ENCODE measurements at places on chromosomes 4 and X.

- DNase-seq, result no peak
- H3K4me3 ChIP-seq, result no peak overlapping the region
- H3K4me1 ChIP-seq, result no peaks in the 10 kb centered on the region
Measured at GRCh38 chr4:160202802-160203201, 1099.9 kb downstream of the RAPGEF2 start.

- H3K4me1 ChIP-seq, result no peaks in the 10 kb centered on the region
- H3K4me3 ChIP-seq, result no peak overlapping the region
- DNase-seq, result no peak
- peaks cover 6% of the 10 kb centered on the region for H3K27me3 ChIP-seq
- no peaks in the 10 kb centered on the region for H3K36me3 ChIP-seq
- no peak overlapping the region for H3K27ac ChIP-seq
Measured at GRCh38 chrX:51737091-51737490, 6.2 kb upstream of the GSPT2 start.

DNA sequence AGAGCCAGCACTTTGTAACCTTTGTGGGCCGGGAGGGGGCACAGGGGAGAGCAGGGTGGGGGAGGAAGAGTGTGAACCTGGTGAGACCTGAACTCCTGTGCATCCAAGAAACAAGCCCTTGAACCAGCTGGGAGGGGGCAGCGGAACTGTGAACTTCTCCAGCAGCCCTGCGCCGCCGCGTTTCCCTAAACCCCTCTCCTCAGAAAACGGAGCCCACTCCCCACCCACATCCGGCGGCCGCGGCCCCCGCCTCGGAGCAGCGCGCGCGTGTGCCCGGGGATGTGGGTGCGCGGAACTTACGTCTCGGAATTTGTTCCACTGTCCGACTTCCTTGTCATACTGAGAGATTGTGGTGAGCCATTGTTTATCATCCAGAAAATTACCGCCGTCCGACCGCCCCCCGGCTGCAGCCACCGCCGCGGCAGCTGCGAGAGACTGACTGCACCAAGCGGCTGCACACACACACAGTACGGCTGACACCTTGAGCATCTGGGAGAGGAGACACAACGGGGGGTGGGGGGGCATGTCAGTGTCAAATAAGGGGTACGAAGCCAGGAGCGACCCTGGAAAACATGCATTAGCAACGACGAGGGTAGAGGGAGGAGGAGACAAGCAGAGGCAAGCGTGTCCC lies 494 bp downstream of the SPOCK3 start:
- no peak overlapping the region for H3K27ac ChIP-seq
- peaks cover 7% of the 10 kb centered on the region for H3K4me1 ChIP-seq
- no peaks in the 10 kb centered on the region for H3K36me3 ChIP-seq
- peak overlapping the region; percentile 48 for H3K4me3 ChIP-seq
- H3K27me3 ChIP-seq, result peaks cover 31% of the 10 kb centered on the region

DNA sequence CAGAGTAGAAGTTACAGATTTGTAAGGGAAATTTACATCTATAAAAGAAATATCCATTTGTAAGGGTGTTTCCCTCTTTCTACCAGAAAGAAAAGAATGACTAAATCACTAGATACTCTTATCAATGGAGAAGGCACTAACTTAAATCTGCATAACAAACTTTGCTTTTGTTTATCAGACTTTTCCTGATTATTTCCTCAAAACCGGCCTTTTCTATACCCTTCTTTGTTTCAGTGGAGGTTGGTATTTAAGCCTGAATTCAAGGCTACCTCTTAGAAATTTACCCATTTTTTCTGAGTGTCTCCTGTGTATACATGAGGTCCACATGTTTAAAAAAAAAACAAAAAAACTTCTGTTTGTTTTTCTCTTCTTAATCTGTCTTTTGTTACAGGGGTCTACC lies 80.4 kb upstream of the GRPR start:
- no peak overlapping the region for H3K4me3 ChIP-seq
- H3K27ac ChIP-seq, result no peak overlapping the region
- no peaks in the 10 kb centered on the region for H3K27me3 ChIP-seq
- H3K4me1 ChIP-seq, result peaks cover 4% of the 10 kb centered on the region

DNA sequence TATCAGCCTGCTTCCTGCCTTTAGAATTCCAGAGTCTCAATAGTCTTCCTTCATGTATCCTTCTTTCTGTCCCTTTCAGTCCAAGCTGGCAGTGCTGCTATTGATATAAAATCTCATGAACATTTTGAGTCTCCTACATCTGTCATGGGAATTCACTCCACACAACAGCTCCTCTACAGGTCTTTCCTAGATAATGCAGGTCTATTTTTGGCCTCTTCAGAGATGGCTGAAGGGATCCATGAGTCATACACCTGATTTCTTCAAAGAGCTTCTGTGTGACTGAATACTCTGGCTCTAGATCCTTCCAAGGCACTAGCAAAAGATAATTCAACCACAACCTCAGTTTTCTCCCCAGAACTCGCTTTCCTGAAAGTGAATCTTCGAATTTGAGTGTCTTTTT lies 115.4 kb downstream of the STPG2 start:
- DNase-seq, result no peak
- H3K27ac ChIP-seq, result no peak overlapping the region
- no peaks in the 10 kb centered on the region for H3K27me3 ChIP-seq
- H3K36me3 ChIP-seq, result no peaks in the 10 kb centered on the region
- no peaks in the 10 kb centered on the region for H3K4me1 ChIP-seq
- H3K4me3 ChIP-seq, result no peak overlapping the region

GRCh38 chr4:3611778-3612177 lies 79.6 kb upstream of the LRPAP1 start:
- H3K4me3 ChIP-seq, result no peak overlapping the region
- no peak for DNase-seq
- H3K36me3 ChIP-seq, result no peaks in the 10 kb centered on the region
- no peak overlapping the region for H3K27ac ChIP-seq

DNA sequence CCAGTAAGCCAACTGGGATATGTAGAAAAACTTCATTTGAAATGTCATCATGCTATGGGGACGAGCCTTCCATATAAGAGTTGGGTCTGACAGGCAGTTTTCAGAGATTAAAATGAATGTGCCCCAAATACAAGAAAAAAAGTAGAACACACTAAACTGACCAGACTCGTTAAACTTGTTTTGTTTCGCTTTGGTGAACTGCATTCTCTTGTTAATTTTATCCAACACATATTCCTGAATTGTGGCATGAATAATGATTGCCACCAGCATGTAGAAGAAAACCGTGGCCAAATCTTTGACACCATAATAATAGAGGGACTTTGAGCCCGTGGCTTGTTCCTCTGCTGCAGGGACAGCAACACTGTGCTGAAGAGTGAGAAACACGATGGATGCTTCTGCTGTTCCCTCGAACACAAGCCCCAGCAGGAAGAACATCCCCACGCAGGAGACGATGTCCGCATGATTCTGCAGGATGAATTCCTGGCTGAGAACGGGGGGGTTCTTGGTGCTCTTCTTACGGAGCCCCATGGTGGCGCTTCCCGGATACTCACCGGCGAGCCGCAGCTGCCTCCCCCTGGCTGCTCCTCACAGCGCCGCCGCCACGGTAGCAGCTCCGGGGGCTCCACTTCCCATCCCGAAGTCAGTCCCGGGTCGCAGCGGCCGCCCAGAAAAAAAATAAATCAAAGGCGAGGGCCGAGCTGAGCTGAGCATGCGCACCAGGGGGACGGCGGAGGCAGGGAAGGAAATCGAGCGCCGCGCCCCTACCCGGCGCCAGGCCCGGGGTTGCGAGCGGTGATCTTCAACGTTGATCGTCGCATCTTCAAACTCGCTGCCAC lies at the start of gene TRAM1L1:
TSS of gene TRAM1L1 (minus strand) at position 711 of the 836 bp plus-strand sequence. CDS start at position 528, 183 bp downstream.
- DNase-seq, result peak; percentile 8
- H3K27ac ChIP-seq, result no peak within 1 kb of the TSS
- H3K4me1 ChIP-seq, result peaks cover 1% of the 10 kb centered on the region
- H3K4me3 ChIP-seq, result no peak within 1 kb of the TSS
- peaks cover 11% of the 10 kb centered on the region for H3K27me3 ChIP-seq
- H3K36me3 ChIP-seq, result no peaks in the 10 kb centered on the region

DNA sequence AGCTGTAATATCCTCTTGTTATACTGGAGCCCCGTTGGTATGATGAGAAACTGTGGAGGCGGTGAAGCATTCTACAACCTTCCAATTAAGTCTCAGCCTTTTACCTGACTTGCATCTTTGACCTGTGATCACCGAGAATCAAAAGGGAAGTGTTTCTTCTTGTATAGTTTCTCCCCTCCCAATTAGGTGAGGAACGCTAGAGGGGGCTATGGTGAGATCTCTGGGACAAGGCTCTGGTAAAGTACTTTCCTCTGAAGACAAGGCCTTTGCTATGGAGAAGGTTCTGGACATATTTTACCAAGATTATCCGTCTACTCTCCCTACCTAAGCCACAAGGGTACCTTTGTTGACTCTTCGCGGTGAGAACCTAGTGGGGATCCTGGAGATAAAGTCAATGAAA lies 111.3 kb downstream of the CBLL2 start:
- H3K36me3 ChIP-seq, result no peaks in the 10 kb centered on the region
- no peaks in the 10 kb centered on the region for H3K27me3 ChIP-seq
- H3K27ac ChIP-seq, result no peak overlapping the region
- DNase-seq, result no peak

GRCh38 chrX:5807181-5807580 lies 421.5 kb downstream of the NLGN4X start:
- no peaks in the 10 kb centered on the region for H3K27me3 ChIP-seq
- no peaks in the 10 kb centered on the region for H3K4me1 ChIP-seq
- DNase-seq, result no peak
- H3K27ac ChIP-seq, result no peak overlapping the region
- H3K36me3 ChIP-seq, result no peaks in the 10 kb centered on the region
- no peak overlapping the region for H3K4me3 ChIP-seq

- no peak overlapping the region for H3K4me3 ChIP-seq
Measured at GRCh38 chr4:173450281-173450680, 51.4 kb upstream of the SCRG1 start.

GRCh38 chr4:2962614-2963174 lies 512 bp downstream of the NOP14 start:
- peaks cover 33% of the 10 kb centered on the region for H3K36me3 ChIP-seq
- H3K4me1 ChIP-seq, result peaks cover 44% of the 10 kb centered on the region
- H3K27me3 ChIP-seq, result no peaks in the 10 kb centered on the region
- H3K27ac ChIP-seq, result peak overlapping the region; percentile 84

DNA sequence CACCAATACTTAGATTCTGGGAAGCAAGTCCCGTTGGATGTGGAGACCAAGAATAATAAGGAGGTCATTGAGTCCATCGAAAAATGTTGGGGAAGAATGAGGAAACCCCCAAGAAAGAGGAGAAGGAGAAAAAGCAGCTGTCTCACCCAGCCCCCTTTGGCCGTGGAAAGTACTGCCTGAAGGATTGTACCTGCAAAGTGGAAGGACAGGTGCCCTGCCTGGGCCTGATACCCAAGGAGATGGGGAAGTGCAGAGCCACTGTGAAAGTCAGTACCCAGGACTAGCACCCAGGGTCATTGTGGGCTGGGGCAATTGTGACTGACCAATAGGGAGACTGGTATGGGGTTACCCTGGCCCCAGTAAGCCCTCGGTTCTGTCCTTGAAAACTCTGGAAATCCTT lies 13.8 kb upstream of the CFAP299 start:
- H3K36me3 ChIP-seq, result no peaks in the 10 kb centered on the region
- no peak for DNase-seq
- H3K4me3 ChIP-seq, result no peak overlapping the region
- no peaks in the 10 kb centered on the region for H3K27me3 ChIP-seq
- no peaks in the 10 kb centered on the region for H3K4me1 ChIP-seq

- no peak for DNase-seq
- peaks cover 12% of the 10 kb centered on the region for H3K27me3 ChIP-seq
- H3K27ac ChIP-seq, result no peak overlapping the region
- no peak overlapping the region for H3K4me3 ChIP-seq
Measured at GRCh38 chr4:14853176-14853943, 148.9 kb upstream of the CPEB2 start.

GRCh38 chr4:54498661-54499111 lies 159.1 kb upstream of the KIT start:
- H3K4me1 ChIP-seq, result no peaks in the 10 kb centered on the region
- no peak overlapping the region for H3K4me3 ChIP-seq
- H3K36me3 ChIP-seq, result no peaks in the 10 kb centered on the region
- H3K27me3 ChIP-seq, result peaks cover 7% of the 10 kb centered on the region

- no peak for DNase-seq
- H3K27ac ChIP-seq, result no peak overlapping the region
- H3K36me3 ChIP-seq, result no peaks in the 10 kb centered on the region
- H3K27me3 ChIP-seq, result peaks cover 6% of the 10 kb centered on the region
Measured at GRCh38 chr4:11155208-11155867, 273.4 kb downstream of the HS3ST1 start.

- H3K4me1 ChIP-seq, result no peaks in the 10 kb centered on the region
- H3K4me3 ChIP-seq, result no peak overlapping the region
- H3K27me3 ChIP-seq, result no peaks in the 10 kb centered on the region
- H3K36me3 ChIP-seq, result no peaks in the 10 kb centered on the region
- no peak for DNase-seq
Measured at GRCh38 chr4:90718931-90719330, 591.7 kb downstream of the CCSER1 start.

DNA sequence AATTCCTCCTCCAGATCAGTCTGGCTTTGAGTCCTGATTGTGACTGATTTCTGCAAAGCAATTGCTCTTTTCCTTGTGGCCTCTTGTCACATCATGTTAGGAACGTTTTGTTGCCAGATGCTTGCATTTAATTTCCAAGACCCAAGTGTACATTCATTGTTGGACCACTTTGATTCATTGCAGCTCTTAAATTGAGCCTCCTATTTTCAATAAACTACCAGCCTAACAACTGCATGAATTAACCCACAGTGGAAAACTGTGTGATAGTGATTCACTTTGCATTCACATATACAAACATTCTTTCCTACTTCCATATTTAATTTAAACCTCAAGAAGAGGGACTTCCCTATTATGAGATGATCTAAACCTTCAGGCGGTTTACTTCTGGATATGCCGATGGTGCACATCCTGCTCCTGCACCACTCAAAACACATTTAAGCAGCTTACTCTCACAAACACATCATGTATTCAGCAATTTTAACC lies 118.4 kb downstream of the AFF1 start:
- H3K4me1 ChIP-seq, result peaks cover 89% of the 10 kb centered on the region
- no peak for DNase-seq
- no peaks in the 10 kb centered on the region for H3K27me3 ChIP-seq
- peak overlapping the region; percentile 85 for H3K27ac ChIP-seq
- H3K4me3 ChIP-seq, result no peak overlapping the region

DNA sequence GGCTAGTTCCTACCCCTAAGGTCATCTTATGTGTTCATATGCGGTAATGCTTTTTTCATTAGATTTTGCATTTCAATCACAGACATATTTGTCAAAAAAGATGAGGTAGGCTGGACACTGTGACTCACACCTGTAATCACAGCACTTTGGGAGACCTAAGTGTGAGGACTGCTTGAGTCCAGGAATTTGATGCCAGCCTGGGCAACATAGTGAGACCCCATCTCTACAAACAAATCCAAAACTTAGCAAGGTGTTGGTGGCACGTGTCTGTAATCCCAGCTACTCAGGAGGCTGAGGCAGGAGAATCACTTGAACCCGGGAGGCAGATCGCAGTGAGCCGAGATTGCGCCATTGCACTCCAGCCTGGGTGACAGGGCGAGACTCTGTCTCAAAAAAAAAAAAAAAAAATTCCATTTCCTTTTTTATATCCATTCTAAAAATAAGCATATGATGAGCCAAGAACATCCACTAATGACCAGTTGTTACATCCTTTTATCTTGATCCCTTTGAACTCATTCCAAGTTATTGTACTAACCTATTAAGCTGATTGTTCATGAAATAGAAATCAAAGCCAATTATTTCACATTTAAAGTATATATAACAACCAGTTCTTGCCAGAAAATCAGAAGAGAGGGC lies 23.4 kb downstream of the PGAM4 start:
- H3K4me1 ChIP-seq, result peaks cover 3% of the 10 kb centered on the region
- no peak for DNase-seq
- no peak overlapping the region for H3K4me3 ChIP-seq
- H3K36me3 ChIP-seq, result peaks cover 3% of the 10 kb centered on the region

Measured in activated naive CD8-positive, alpha-beta T cell treated with anti-CD3 and anti-CD28 coated beads, Interleukin-2, amount 50 U/mL, for 24 hours (primary cell).